ENCODE measurements at places on chromosomes 3 and 15. TPM values are rescaled to one million over a fixed set of nuclear protein-coding genes. Genes with fewer than 3 reads are reported as not detected.

- no peaks in the 10 kb centered on the region for H3K4me1 ChIP-seq
- no peak overlapping the region for H3K27ac ChIP-seq
- no peak for DNase-seq
Observed at GRCh38 chr3:115806501-115806900, 183.2 kb downstream of the GAP43 start.

DNA sequence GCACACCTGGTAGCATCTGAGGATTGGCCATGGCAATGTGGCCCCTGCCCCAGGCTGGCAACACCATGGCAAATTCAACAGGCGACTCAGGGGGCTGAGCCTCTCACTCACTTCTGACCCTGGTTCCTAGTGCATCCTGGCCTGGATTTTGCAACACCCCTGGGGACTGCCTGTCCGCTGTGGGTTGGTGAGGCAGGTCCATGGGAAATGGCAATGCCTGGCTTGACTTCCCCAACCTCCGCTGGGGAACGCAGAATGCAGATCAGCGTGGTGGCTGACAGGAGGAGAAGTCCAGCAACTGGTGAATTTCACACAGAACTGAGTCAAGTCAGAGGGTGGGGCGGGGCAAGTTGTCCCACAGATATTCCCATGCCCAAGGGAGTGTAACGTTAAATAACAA lies 3.9 kb upstream of the PSTPIP1 start:
- H3K4me3 ChIP-seq = no peak overlapping the region
- DNase-seq = no peak
- no peaks in the 10 kb centered on the region for H3K36me3 ChIP-seq
- no peaks in the 10 kb centered on the region for H3K27me3 ChIP-seq

DNA sequence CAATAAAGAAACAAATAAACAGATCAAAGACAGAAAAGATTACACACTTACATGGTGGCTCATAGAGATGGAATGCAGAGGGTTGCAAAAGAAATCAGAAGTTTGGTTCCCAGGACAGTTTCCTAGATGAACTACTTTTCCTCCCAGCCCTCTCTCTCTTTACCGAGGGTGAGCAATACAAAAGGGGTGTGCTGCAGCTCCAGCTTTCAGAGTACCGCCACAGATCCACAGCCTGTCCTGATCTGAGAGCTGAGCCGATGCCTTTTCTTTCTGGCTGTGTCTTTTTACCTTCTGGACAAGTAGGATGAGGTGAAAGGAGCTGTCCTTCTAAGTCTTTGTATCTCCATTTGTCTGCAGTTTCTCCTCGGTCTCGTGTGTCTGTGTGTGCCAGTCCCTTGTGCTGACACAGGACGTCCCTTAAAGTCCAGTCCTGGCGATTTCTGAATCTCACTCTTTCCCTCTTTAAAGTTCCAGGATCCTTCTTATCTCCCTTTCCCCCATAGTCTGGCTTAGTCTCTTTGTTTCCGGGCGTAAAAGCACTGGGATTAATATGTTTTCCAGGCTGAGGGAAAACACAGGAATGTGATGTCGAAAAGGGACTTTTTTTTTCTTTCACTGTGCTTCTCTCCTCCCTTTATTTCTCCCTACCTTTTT lies 540 bp downstream of the CCDC80 start:
- H3K36me3 ChIP-seq = no peaks in the 10 kb centered on the region
- no peak overlapping the region for H3K27ac ChIP-seq
- no peak for DNase-seq

DNA sequence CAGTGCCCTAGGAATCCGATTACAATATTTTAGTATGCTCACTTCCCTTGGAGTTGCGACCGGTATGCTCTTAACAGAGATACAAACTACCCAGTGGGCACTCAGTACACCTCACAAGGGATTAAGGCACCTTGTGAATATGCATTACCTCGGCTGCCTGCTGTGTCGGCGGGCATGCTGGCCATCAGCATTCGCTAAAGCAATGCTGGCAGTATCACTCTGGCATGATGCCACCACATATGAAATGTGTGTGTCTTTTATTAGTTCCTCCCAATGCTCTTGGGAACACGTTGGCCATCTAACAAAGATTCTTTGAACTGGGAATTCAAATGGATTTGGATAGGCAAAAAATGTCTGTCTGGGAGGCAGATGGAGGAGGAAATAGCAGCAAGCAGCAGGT lies 67.4 kb upstream of the FOXB1 start:
- no peak for DNase-seq
- H3K27me3 ChIP-seq = no peaks in the 10 kb centered on the region
- no peaks in the 10 kb centered on the region for H3K36me3 ChIP-seq
- no peak overlapping the region for H3K4me3 ChIP-seq
- H3K4me1 ChIP-seq = no peaks in the 10 kb centered on the region

GRCh38 chr15:38084289-38084688 lies 149.8 kb downstream of the TMCO5A start:
- no peaks in the 10 kb centered on the region for H3K27me3 ChIP-seq
- no peaks in the 10 kb centered on the region for H3K36me3 ChIP-seq
- H3K4me3 ChIP-seq = no peak overlapping the region
- peak; percentile 27 for DNase-seq
- no peaks in the 10 kb centered on the region for H3K4me1 ChIP-seq

RAMAC gene
- 26.5 TPM for total RNA-seq

GRCh38 chr3:32147509-32147908 lies 41.1 kb downstream of the GPD1L start:
- H3K27me3 ChIP-seq = no peaks in the 10 kb centered on the region
- H3K4me3 ChIP-seq = no peak overlapping the region
- peaks cover 58% of the 10 kb centered on the region for H3K36me3 ChIP-seq
- H3K4me1 ChIP-seq = no peaks in the 10 kb centered on the region

DNA sequence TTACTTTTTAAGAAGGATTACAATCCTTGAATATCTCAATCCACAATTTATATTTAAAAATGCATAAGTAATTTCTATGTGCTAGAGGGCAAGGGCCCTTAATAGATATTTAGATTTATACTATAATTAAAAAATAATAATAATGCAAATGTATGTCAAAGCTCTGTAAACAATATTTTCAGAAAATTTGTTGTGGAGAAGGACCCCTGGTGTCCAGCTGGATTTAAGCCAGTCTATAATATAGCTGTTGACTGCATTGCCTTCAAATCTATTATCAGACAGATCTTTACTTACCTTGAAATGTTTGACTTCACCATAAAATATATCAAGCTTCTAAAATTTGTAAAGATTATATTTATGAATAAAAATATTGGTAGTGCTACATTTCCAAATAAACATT lies 65.6 kb downstream of the ZBTB20 start:
- no peak overlapping the region for H3K4me3 ChIP-seq
- no peak for DNase-seq
- H3K4me1 ChIP-seq = no peaks in the 10 kb centered on the region
- peaks cover 6% of the 10 kb centered on the region for H3K36me3 ChIP-seq
- H3K27me3 ChIP-seq = no peaks in the 10 kb centered on the region

CLRN1 gene
- not detected for total RNA-seq

IGF2BP2 gene
- 0.50 TPM for total RNA-seq

PRTG gene
- total RNA-seq = not detected

DNA sequence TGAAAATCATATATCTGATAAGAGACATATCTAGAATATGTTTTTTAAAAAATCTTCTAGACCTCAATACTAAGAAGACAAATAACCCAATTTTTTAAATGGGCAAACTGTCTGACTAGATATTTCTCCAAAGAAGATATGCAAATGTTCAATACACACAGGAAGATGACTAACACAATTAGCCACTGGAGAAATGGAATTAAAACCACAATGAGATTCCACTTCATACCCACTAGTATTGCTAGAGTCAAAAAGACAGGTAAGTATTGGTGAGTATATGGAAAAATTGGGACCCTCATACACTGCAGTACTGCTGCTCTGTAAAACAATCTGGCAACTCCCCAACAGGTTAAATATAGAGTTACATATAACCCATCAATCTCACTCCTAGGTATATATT lies 33.1 kb upstream of the TOPAZ1 start:
- H3K4me1 ChIP-seq = peaks cover 13% of the 10 kb centered on the region
- peaks cover 33% of the 10 kb centered on the region for H3K27me3 ChIP-seq
- no peak for DNase-seq
- H3K27ac ChIP-seq = no peak overlapping the region
- no peaks in the 10 kb centered on the region for H3K36me3 ChIP-seq

PLCB2 gene
- total RNA-seq = 222 TPM

RTP1 gene
- not detected for total RNA-seq

- no peak for DNase-seq
- no peak overlapping the region for H3K4me3 ChIP-seq
- peaks cover 12% of the 10 kb centered on the region for H3K4me1 ChIP-seq
- no peak overlapping the region for H3K27ac ChIP-seq
Observed at GRCh38 chr3:72397586-72397985, 450.7 kb downstream of the SHQ1 start.

- H3K4me3 ChIP-seq = no peak overlapping the region
- H3K27ac ChIP-seq = no peak overlapping the region
- no peaks in the 10 kb centered on the region for H3K27me3 ChIP-seq
- DNase-seq = no peak
- H3K4me1 ChIP-seq = peaks cover 20% of the 10 kb centered on the region
Observed at GRCh38 chr15:64001148-64001547, 45.1 kb downstream of the DAPK2 start.

DNA sequence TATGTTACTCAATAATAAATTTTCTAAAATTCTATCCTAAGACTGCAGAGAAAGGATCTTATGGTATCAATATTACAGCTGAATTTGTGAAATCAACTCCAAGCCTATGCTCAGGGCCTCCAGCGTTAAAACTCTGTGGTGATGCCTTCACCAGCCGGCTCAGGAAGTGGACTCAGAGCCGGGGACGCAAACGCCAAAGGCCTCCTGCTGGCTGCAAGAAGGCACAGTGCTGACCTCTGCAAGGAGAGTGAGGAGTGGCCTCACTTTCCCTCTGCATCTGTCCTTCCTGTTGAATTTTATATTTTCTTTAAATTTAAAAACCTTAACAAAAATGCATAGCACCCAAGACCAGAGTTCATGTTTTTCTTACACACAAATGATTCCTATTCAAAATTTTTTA lies 48.5 kb downstream of the HERC2 start:
- H3K36me3 ChIP-seq = peaks cover 38% of the 10 kb centered on the region
- no peak overlapping the region for H3K27ac ChIP-seq
- no peaks in the 10 kb centered on the region for H3K27me3 ChIP-seq
- H3K4me3 ChIP-seq = no peak overlapping the region
- DNase-seq = no peak

GRCh38 chr15:98241032-98241554 lies 280.6 kb downstream of the ARRDC4 start:
- H3K36me3 ChIP-seq = no peaks in the 10 kb centered on the region
- no peaks in the 10 kb centered on the region for H3K4me1 ChIP-seq
- H3K27me3 ChIP-seq = no peaks in the 10 kb centered on the region
- DNase-seq = no peak

PIGB gene
- total RNA-seq = 21.6 TPM

DNA sequence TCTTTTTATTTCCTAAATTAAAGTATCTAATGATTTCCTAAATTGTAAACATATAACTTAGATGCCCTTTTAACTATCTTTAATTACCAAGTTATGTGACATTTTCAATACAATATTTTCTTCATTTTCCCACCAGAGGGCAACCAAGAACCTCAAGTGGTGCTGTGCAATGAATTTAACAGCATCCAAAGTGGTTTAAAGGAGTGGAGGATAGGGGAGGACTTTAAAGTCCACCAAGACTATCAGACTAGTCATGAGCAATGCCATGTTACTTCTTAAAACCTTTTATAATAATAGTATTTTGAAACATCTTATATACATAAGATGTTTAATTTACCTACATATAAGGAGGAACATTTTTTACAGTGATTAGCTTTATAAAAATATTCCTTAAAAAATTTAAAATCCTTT lies 74.4 kb downstream of the DLG1 start:
- no peak for DNase-seq
- H3K4me3 ChIP-seq = no peak overlapping the region
- no peak overlapping the region for H3K27ac ChIP-seq
- H3K4me1 ChIP-seq = no peaks in the 10 kb centered on the region
- H3K27me3 ChIP-seq = no peaks in the 10 kb centered on the region
- H3K36me3 ChIP-seq = no peaks in the 10 kb centered on the region

DNA sequence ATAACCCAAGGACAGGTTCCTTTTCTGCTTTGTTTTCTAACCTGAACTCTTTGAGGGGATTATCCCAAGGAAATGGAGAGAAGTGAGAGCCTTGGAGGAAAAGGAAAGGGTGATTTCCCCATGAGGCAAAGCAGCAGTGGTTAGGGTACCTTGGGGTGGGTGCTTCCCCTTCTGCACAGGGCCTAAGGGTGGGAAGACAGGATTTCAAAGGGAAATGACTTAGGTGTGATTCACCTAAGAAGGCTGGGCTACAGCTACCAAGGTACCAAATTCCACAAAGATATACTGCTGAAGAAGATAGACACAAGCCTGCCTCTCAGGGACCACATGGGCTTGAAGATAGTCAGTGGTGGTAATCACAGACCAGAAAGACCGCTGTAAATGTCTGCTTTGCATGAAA lies 325.3 kb upstream of the DPH6 start:
- no peak overlapping the region for H3K27ac ChIP-seq
- no peaks in the 10 kb centered on the region for H3K36me3 ChIP-seq
- no peak for DNase-seq

DNA sequence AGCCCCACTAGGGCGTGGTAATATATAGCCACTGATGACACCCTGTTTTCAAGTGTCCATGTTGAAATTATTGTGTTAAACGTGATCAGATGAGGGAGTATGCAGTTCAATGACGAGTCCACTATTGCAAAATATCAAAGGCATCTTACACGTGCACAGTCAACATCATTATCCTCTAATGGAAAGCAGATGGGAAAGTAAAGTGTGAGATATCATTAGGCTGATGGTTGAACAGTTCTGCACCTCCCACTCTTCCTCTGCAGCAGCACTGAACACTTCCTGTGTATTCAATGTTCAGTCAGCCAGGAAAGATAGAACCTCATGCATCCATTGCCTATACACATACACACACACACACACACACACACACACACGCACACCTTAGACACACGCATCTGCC lies 431.8 kb upstream of the CCDC54 start:
- no peaks in the 10 kb centered on the region for H3K4me1 ChIP-seq
- DNase-seq = no peak
- H3K4me3 ChIP-seq = no peak overlapping the region

GRCh38 chr3:14458434-14459275 lies 56.2 kb downstream of the SLC6A6 start:
- no peak overlapping the region for H3K4me3 ChIP-seq
- DNase-seq = no peak
- peaks cover 65% of the 10 kb centered on the region for H3K36me3 ChIP-seq
- no peaks in the 10 kb centered on the region for H3K4me1 ChIP-seq
- H3K27me3 ChIP-seq = no peaks in the 10 kb centered on the region
- peak overlapping the region; percentile 4 for H3K27ac ChIP-seq

GUCA1C gene
- not detected for total RNA-seq

- peaks cover 25% of the 10 kb centered on the region for H3K36me3 ChIP-seq
- H3K27ac ChIP-seq = peak overlapping the region; percentile 77
- no peak for DNase-seq
- no peaks in the 10 kb centered on the region for H3K27me3 ChIP-seq
- no peak overlapping the region for H3K4me3 ChIP-seq
Observed at GRCh38 chr3:30629746-30630145, 23.3 kb downstream of the TGFBR2 start.

THPO gene
- not detected for total RNA-seq

DNA sequence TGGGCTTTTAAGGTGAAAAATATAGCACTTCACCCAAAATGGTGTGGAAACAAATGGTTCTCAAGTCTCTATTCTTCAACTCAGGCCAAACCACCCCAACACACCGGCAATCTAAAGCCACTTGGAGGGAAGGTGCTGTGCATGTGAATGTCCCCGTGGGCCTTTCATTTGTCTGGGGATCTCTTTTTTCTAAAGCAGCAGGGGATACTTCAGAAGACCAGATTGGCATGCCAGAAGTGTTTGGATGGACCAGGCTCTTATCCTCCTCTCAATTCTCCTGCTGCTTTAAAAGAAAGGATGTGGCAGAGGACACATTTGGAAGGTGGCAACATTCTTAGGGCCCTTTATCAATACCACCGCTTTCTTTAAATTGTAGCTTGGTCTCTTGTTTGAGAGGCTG lies 193.1 kb downstream of the MEIS2 start:
- no peaks in the 10 kb centered on the region for H3K27me3 ChIP-seq
- no peak overlapping the region for H3K27ac ChIP-seq
- H3K4me3 ChIP-seq = no peak overlapping the region
- no peaks in the 10 kb centered on the region for H3K36me3 ChIP-seq
- no peak for DNase-seq
